RCC 7860 (cell line): ENCODE measurements at places on chromosomes 13 and 19.

GRCh38 chr19:29624489-29625185 lies 18.6 kb downstream of the POP4 start:
- no peak for DNase-seq

GRCh38 chr19:46852830-46853229 lies 2.2 kb upstream of the AP2S1 start:
- DNase-seq, result no peak

DNA sequence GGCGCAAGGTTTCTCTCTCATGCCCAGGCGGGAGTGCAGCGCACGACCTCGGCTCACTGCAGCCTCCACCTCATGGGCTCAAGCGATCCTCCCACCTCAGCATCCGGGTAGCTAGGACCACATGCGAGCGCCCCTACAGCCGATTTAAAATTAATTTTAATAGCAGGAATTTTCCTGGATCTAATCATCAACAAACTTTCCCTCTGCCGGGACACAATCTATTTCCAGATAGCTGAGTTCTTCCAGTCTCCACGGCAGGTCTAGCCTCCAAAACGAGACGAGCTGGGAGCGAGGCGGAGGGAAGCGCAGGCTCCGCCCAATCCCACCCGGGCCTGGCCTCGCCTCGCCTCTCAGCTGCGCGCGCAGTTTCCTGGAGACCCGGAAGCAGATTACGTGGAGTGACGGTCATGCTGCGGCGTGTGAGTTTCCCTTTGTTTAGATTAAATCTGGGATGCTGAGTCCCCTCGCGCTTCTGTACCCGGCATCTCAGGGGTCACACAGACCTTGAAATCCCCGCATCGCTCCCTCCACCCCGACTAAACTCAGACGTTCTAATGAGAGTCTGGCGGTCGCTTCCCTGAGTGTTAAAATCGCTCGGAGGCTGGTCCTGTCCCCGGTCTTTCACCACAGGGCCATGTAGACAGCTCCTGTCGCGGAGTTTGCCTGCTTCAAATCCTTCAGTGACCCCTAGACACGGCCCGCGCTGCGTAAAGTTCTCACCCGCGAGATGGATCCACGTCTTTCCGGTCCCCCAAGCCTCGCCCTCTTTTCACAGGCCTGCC lies at the start of gene ZNF880:
Gene ZNF880, plus strand, starts transcription at position 365 of the 782 bp plus-strand sequence. Its CDS starts 43 bp downstream, at position 408.
- DNase-seq, result no peak

DNA sequence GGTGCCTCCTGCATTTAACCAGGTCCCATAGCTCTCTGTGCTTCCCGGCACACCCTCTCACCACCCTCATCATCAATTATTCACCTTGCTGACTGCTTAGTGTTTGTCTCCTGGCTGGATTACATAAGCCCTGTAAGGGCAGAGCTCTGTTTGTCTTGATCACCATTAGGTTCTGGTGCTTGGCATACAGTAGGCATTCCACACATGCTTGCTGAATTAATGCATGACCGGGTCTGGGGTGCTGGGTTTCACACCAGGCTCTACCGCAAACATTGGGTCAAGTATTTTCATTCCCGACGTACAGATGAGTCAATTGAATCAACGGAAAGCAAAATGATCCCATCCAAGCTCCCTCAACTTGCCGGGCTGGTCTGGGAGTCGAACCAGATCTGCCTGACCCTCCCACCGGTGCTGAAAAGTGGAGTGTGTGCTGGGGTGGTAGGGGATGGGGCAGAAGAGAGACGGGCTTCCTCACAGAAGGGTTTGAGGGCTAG lies 28.5 kb downstream of the VAV1 start:
- DNase-seq, result peak; percentile 92

- DNase-seq, result no peak
These were observed 635.4 kb upstream of the ARGLU1 start for GRCh38 chr13:107203146-107203847.

DNA sequence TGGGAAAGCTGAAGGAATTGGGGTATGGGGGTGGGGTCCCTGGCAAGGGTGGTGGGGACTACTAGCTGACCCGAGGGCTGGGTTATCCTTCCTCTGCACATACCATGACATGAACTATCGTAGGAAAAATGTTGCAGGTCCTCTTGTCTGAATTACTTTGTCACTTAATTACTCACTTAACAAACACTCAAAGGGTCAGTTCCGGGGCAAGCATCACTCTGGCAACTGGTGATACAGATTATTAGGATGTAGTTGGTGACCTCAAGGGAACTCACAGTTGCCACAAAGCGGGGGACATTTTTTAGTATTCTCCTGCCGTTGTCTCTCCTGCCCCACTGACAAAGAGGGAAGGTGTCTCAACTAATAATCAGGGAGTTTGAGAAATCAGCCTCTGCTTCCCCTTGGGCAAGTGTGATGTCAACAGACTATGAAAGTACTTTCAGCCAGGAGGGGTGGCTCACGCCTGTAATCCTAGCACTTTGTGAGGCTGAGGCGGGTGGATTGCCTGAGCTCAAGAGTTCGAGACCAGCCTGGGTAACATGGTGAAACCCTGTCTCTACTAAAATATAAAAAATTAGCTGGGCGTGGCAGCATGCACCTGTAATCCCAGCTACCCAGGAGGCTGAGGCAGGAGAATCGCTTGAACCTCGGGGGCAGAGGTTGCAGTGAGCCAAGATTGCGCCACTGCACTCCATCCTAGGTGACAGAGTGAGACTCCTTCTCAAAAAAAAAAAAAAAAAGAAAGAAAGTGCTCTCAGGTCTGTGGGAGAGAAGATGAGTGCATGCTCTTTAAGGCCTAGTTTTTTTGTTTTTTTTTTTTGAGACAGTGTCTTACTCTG lies 10.3 kb downstream of the DNAJB1 start:
- peak; percentile 83 for DNase-seq
